ENCODE measurements at places on chromosomes 13 and 19.

GRCh38 chr19:41205995-41206394 lies 13.0 kb downstream of the CYP2S1 start:
- no peak for DNase-seq

GRCh38 chr13:80441968-80442367 lies 101.0 kb upstream of the SPRY2 start:
- DNase-seq = no peak

DNA sequence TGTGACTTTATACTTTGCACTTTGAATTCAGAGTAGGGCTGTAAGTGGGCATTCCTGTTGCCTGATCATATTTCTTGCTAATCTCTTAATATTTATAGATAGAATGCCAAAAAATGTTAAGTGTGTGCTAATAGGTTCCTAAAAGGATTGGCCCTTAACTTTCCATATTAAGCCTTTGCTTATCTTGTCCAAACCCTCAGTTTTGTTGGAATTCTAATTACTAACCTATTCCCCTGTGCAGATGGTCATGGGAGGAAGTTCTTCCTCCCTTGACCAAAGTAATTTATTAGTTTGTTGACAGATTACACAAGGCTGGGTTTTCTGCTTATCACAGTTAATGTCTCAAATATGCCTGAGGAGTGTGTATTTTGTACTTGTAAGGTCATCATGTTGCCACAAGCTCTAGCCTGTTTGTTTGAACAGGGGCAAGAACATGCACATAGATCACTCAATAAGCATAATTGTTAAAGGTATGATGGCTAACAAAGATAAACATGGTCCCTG lies 541.1 kb upstream of the SPRY2 start:
- no peak for DNase-seq

- no peak for DNase-seq
Observed at GRCh38 chr13:65387743-65388347, 1842.3 kb downstream of the PCDH9 start.

DNA sequence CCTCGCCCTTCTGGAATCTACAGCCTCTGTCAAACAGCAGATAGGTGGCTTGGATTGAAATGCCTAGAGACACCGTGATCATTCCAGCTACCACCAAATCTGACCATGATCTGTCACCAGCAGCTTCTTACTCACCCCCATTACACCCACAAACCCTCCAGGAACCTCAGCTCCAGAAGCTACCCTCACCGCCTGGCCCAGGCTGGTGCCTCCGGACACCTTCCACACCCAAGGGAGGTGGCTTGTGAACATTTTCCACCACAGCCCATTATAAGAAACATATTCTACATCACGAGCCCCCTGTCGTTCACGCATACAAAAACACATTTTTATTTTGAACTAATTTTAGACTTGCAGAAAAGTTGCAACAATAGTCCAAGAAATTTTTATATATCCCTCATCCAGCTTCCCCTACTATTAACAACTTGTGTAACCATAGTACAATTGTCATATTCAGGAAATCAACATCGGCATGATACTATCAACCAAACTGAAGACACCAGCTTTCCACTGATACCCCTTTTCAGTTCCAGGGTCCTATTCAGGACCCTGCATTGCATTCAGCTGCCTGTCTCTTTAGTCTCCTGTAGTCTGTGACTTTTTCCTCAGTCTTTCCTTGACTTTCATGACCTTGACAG lies 15.4 kb upstream of the UBE2L5 start:
- DNase-seq = no peak

- DNase-seq = no peak
Observed at GRCh38 chr13:65965501-65965900, 1264.6 kb downstream of the PCDH9 start.

All from effector memory CD8-positive, alpha-beta T cell (primary cell).